Ureter (tissue), 1 donor: ENCODE measurements at places on chromosomes 7 and 10. TPM values are rescaled to one million over a fixed set of nuclear protein-coding genes. Genes with fewer than 3 reads are reported as not detected.

GRCh38 chr10:28623483-28623882, 53.8 kb upstream of the BAMBI start:
- DNase-seq: no peak

DNA sequence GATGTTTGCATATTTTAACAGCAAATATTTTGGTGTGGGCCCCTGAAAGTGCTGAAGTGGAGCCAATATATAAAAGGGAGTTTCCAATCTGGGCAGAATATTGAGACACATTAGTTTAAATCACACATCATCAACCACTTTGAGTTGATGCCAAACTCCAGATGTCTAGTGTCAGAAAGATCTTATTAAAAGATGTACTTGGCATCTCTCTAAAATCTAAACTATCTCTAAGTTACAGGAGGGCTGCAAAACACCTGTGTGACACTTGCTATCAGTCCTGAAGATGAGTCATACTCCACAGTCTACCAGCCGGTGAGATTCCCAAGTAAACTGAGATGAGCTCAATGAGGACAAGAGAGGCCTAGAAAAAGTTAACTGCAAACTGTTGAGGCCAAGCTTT, 11.4 kb downstream of the JAZF1 start:
- DNase-seq: no peak

The SEMA3C gene
- total RNA-seq: 111 TPM

The DEPP1 gene
- 62.7 TPM for total RNA-seq

The PTER gene
- 35.7 TPM for total RNA-seq
